ENCODE measurements at places on chromosomes 16 and 17. TPM values are rescaled to one million over a fixed set of nuclear protein-coding genes. Genes with fewer than 3 reads are reported as not detected.

MYH2 gene
- not detected for total RNA-seq

KRT222 gene
- total RNA-seq = 0.63 TPM

SBK1 gene
- total RNA-seq = 0.37 TPM

GRIN2C gene
- 0.23 TPM for total RNA-seq

ASGR2 gene
- not detected for total RNA-seq

MT3 gene
- 0.28 TPM for total RNA-seq

Measured in A549 treated with CORT108297 at 1 μM for 4 hours (cell line).